ENCODE measurements at places on chromosomes 6 and 20.

GRCh38 chr6:149015535-149016525, 269.0 kb downstream of the UST start:
- DNase-seq, result no peak

DNA sequence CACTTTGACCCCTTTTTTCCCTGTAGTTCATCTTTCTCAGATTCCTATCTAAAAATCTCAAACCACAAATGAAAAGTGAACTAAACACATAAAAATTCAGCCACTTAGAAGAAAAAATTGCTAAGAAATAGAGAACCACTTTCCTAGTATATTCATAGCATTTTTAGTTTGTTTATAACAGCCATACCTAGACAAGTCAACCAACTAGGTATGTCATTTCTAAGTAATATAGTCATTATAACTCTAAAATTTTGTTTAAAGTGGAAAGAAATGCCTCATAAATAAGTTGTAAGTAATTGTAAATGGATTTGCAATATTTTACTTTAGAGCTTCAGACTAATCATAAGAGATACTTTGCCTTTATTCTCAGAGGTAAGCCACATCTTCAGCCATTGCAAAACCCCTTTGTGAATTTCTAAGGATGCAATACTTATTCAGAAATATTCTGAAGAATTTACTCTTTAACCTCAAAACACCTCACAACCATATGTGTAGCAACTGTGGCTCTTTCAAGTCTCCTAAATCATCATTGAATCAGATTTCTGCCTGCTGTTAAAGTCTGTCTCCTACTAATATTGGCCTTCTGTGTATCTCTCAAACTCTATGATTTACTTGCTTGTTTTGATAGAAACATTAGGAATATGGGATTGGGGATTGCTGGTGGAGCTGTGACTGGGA, 6.9 kb upstream of the SUMO4 start:
- no peak for DNase-seq

GRCh38 chr6:118061666-118062065, 154.6 kb downstream of the SLC35F1 start:
- DNase-seq, result no peak

DNA sequence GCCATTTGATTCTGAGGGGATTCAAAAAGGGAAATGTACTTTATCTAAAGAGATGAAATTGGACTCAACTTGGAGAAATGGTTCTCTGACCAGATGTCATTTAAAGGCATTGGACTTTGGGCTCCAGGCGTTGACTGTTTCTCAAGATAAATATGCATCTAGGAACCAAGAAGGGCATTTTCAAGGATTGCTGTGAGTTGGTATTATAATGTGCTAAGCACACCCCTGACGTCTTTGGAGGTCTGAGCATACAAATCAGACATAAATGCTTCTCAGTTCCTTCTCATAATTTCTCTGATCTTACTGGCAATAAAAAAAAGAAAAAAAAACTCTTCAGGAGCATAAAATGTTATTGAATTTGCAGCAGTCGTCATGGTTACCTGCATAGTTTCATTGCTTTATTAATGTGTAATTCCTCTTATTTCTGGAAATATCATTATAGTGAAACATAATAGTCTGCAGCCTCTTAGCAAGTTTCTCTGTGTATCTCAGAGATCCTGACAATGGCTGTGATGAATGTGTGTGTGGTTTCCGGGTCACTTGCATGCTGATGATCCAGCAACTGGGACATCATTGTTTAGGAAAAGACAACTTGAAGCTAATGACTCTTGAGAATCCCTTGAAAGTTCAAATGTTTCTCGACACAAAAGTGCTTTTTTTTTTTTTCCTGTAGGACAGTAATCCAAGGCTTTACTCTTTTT, 136.0 kb downstream of the AIG1 start:
- DNase-seq, result peak; percentile 85

DNA sequence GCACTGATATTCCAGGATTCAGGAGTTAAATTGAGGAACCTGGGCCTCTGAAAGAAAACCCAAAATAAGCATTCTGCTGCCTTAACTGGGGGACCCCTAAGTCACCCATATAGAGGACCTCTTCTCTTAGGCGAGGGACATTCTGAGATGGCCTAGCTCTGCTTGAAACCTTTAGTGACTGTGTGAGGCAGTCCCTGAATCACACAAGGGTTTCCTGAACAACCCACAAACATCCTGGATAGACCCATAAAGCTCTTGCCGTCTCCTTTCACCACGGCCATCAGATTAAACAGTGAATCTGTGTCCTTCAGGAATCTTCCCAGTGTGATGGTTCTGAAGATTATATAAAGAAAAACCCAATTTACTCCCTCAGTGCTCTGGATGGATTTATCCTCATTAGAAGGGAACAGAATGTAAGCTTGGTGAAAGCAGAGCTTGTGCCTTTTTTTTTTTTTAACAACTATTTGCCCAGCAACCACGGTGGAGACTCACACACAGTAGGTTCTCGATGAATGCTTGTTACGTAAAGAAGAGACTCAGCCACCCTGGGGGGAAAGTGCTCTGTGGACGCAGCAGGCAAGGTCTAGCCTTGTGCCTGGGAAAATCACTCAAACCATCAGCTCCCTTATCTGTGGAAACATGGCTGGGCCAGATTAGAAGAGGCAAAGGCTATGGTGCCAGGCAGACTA, 39.1 kb upstream of the SIRPG start:
- no peak for DNase-seq

GRCh38 chr20:22620342-22620741, 36.0 kb upstream of the FOXA2 start:
- no peak for DNase-seq

DNA sequence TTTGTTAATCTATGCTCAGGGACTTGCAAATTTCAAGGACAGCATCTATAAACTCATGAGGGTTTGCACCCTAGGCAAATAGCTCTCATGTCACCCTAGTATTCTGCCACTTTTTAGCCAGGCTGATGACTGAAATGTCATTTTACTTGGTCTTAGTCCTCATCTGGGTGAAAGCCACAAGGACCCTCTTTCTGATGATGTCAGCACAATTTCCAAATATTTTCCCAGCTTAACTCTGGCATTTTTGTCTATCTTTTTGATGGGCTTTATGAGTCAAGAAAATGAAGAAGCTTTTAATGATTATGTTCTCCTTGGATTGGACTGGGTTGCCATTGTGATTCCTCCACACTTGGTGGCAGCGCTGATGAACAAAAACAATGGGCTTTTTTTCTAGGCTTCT, 420.1 kb upstream of the BTBD3 start:
- DNase-seq, result peak; percentile 52

DNA sequence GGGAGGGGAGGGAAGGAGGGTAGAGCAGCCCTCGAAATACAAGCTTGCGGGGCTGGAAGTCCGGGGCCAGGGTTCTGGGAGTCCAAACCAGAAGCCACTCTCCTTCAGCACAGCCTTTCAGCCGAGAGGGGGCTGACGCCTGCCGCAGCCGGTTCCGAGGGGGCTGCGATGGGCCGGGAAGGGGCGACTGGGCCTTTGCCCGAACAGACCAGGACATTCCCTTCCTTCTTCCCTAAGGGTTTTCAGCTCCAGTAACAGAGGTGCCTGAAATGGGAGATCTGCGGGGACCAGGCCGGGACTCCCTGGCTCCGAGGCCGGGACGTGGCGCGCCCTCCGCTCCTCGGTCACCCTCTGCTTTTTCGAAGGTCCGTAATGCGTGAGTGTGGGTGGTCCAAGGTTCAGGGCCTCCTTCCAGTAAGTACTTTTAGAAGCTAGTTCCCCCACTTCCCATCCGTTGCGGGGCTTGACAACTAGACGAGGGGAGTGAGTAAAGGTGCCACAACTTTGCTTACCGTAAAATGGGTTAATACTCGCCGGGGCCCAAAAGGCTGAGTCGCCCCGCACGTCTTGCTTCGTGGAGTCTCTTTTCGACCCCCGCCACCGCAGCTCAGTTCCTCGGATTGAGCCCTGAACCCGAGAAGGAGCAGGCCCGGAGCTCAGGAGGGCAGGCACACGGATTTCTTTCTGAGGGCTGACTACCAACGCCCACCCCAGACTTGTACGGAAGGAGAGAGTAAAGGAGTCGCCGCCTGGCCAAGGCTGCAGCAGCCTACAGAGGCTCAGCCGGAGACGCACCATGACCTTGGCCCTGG, 2.9 kb upstream of the OLIG3 start:
- DNase-seq, result peak; percentile 65

GRCh38 chr20:14470231-14470899, 133.0 kb upstream of the FLRT3 start:
- peak; percentile 51 for DNase-seq

DNA sequence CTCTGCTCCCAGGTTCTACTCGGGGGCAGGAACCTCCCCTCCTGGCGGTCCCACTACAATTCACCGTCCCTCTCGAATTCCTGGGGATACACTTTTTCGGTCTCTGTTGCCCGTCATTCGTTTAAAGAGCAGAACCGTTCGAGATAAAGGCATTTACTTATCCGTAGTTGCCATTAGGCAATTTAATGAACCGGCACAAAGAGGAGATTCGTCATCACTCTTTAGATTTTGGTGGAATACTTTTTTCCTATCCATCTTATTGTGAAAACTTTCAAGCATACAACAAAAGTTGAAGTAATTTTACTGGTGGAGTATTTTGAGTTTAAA, 1.2 kb upstream of the CD24 start:
- DNase-seq, result no peak
